SK-N-SH (cell line): ENCODE measurements at places on chromosomes 11 and 22.
A peak's percentile ranks its signal among the peaks of the same experiment; 100 is the strongest.

DNA sequence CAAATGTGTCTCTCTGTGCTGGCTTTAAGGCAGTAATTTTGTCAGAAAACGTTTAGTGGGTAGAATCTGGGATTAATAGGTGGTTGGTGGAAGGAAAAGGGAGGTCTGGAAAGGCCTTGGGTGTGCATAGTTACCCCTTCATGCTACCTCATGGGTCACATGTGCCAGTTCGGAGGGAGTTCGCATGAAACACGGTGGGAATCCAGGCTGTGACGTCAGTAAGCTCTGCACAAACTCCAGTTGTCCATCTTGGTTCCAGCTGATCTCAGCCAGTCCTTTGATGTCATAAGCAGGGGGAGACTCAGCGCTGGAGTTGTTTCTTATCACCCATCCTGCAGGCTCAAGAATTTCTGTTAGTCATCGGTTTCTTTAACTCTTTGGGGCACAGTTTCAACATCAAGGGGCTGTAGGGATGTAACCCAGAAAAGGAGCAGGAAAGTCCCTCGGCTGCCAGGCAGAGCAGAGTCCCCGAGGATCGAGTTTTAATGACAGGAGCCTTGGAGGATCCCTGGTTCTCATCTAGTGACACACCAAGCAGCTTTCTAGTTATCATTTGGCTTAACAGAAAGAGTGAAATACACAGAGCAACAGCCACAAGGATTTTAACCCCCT is 28.9 kb downstream of the MOV10L1 start:
- H3K36me3 ChIP-seq, result no peaks in the 10 kb centered on the region; the same call in 1 of the 2 replicates
- peaks cover 22% of the 10 kb centered on the region; the same call in 1 of the 2 replicates for H3K4me1 ChIP-seq
- no peak for DNase-seq
- no peak overlapping the region for H3K4me3 ChIP-seq

DNA sequence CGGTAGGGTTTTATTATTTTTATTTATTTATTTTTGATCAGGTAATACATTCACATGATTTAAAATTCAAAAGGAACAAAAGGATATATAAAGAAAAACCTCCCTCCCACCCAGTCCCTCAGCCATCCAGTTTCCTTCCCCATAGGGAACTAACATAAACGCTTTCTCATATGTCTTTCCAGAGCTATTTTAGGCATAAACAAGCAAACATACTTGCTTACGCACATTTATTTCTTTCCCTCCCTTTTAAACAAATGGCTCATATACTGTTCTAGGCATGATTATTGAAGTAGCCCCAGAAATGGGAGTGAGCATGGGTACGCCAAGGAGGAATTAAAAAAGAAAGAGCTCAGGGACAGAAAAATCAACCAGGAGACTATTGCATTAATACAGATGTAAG is 63.7 kb downstream of the LIF start:
- no peaks in the 10 kb centered on the region for H3K36me3 ChIP-seq
- H3K4me3 ChIP-seq, result no peak overlapping the region
- no peaks in the 10 kb centered on the region for H3K27me3 ChIP-seq
- no peak overlapping the region for H3K27ac ChIP-seq

GRCh38 chr22:47125603-47126002 is 363.2 kb downstream of the TBC1D22A start:
- no peak for DNase-seq
- H3K4me1 ChIP-seq, result no peaks in the 10 kb centered on the region
- H3K27ac ChIP-seq, result no peak overlapping the region
- H3K27me3 ChIP-seq, result no peaks in the 10 kb centered on the region
- H3K36me3 ChIP-seq, result no peaks in the 10 kb centered on the region

DNA sequence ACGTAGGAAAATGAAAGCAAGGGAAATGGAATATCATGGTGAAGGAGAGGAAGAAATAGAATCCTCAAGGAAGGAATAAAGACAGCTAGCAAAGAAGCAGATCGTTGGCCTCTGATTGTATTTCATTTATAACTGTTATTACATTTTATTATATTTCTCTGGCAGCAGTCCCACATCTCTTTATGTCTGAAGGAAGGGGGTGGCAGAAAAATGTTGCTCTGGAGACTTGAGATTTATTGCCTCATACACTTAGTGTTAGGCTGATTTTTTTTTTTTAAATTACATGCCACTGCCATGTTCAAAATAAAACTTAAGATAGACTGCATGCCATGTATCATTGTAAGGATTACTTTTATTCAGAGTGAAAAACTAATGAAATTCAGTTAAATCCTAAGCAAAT is 971.7 kb upstream of the CHORDC1 start:
- H3K4me1 ChIP-seq, result no peaks in the 10 kb centered on the region
- no peak for DNase-seq
- H3K27ac ChIP-seq, result no peak overlapping the region
- H3K36me3 ChIP-seq, result no peaks in the 10 kb centered on the region
- H3K4me3 ChIP-seq, result no peak overlapping the region

- H3K27ac ChIP-seq, result no peak overlapping the region
- no peak for DNase-seq
- H3K27me3 ChIP-seq, result no peaks in the 10 kb centered on the region
- H3K4me1 ChIP-seq, result no peaks in the 10 kb centered on the region; the same call in 1 of the 2 replicates
- peaks cover 3% of the 10 kb centered on the region for H3K36me3 ChIP-seq
- H3K4me3 ChIP-seq, result no peak overlapping the region
These were observed 76.7 kb downstream of the BMAL1 start for GRCh38 chr11:13354335-13354734.

- H3K4me3 ChIP-seq, result no peak overlapping the region
- no peaks in the 10 kb centered on the region for H3K27me3 ChIP-seq
These were observed 10.5 kb downstream of the TRIM5 start for GRCh38 chr11:5674391-5674790.

GRCh38 chr22:42365942-42366695 is 66.1 kb downstream of the NFAM1 start:
- H3K36me3 ChIP-seq, result no peaks in the 10 kb centered on the region
- DNase-seq, result no peak
- H3K4me1 ChIP-seq, result no peaks in the 10 kb centered on the region; the same call in 1 of the 2 replicates
- no peak overlapping the region for H3K4me3 ChIP-seq
- no peaks in the 10 kb centered on the region for H3K27me3 ChIP-seq
- H3K27ac ChIP-seq, result no peak overlapping the region

DNA sequence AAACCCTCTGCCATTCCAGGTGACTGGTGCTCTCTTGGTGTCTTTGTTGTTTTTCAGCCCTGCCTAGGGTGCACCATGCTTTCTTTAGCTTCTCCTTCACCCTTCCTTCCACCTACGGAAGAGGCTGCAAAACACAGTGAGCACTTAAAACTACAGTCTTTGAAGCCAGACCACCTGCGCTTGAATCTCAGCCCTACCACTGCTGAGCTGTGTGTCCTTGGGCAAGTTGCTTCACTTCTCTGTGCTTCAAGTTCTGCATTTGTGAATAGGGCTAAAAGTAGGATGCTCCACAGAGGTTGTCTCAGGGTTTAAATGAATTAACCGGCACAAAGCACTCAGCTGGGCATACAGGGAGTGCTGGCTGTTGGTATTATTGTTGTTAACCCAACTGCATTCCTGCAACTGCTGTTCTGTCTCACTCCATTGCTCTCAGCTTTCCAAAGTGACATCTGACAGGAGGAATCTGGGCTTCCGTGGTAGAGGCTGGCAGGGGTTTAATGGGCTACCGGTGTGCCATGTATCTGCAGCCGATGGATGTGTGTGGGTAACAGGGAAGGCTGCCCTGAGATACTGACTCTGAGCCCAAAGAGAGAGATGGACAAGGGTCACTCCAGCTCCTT is 139.3 kb downstream of the FBXO7 start:
- DNase-seq, result no peak
- H3K36me3 ChIP-seq, result no peaks in the 10 kb centered on the region
- no peak overlapping the region for H3K4me3 ChIP-seq
- H3K27ac ChIP-seq, result no peak overlapping the region
- no peaks in the 10 kb centered on the region for H3K27me3 ChIP-seq

- H3K27ac ChIP-seq, result no peak overlapping the region
- no peaks in the 10 kb centered on the region for H3K36me3 ChIP-seq
- no peaks in the 10 kb centered on the region for H3K4me1 ChIP-seq
These were observed 435.4 kb downstream of the BRD1 start for GRCh38 chr22:49392247-49392646.

GRCh38 chr22:35198738-35199137 is 58.6 kb upstream of the HMGXB4 start:
- no peaks in the 10 kb centered on the region for H3K36me3 ChIP-seq
- no peak overlapping the region for H3K27ac ChIP-seq
- H3K4me3 ChIP-seq, result no peak overlapping the region
- no peak for DNase-seq

GRCh38 chr11:119729951-119730613 is 1.1 kb upstream of the NECTIN1 start:
- H3K36me3 ChIP-seq, result no peaks in the 10 kb centered on the region
- H3K4me3 ChIP-seq, result peak overlapping the region; percentile 84
- no peaks in the 10 kb centered on the region for H3K27me3 ChIP-seq

- no peaks in the 10 kb centered on the region for H3K4me1 ChIP-seq
- H3K27me3 ChIP-seq, result no peaks in the 10 kb centered on the region
- no peak overlapping the region for H3K27ac ChIP-seq
- no peak for DNase-seq
- no peak overlapping the region for H3K4me3 ChIP-seq
These were observed 85.6 kb downstream of the CTTN start for GRCh38 chr11:70483917-70484316.
